ENCODE measurements at places on chromosomes 6 and 20.
A peak's percentile ranks its signal among the peaks of the same experiment; 100 is the strongest.

- DNase-seq = no peak
These were observed 1003.1 kb downstream of the KIF16B start for GRCh38 chr20:15570156-15570555.

DNA sequence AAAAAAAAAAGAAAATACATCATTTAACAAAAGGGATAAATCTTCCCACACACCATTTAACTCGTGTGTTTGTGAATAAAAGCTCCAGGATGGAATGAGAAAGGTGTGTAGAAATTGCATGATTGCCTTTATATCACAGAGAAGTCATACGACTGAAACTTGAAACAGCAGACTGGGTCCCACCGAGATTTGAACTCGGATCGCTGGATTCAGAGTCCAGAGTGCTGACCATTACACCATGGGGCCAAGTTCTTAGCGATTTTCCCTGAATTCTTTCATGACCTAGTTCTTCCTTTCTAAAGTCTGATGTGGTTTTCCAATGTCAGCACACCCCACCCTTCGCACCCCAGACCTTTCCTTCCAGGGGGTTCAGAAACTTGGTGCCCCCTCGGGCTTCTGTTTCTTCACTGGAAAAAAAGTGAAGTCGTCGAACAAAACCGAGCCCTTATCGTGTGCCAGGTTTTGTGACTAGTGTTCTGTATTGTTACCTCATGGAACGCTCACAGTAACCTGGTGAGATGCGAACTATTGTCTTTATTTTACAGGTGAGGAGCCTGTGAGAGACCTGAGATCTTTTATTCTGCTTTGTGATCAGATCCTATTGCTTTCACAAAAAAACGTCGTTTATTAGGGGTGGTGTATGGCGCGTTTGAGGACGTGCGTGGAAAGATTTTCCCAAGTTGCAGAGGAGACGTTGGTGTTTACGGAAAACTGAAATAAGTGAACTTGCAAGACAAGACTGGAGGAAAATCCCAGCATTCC is 120.8 kb downstream of the OR2B2 start:
- DNase-seq = peak; percentile 61

- no peak for DNase-seq
These were observed 37.8 kb downstream of the SYNJ2 start for GRCh38 chr6:158019416-158019815.

GRCh38 chr20:699811-700338 is 24.3 kb upstream of the SCRT2 start:
- DNase-seq = peak; percentile 67

- DNase-seq = peak; percentile 60
These were observed 186.8 kb downstream of the CDH26 start for GRCh38 chr20:60144974-60145527.

GRCh38 chr20:600736-601135 is 9.4 kb downstream of the TCF15 start:
- DNase-seq = no peak

DNA sequence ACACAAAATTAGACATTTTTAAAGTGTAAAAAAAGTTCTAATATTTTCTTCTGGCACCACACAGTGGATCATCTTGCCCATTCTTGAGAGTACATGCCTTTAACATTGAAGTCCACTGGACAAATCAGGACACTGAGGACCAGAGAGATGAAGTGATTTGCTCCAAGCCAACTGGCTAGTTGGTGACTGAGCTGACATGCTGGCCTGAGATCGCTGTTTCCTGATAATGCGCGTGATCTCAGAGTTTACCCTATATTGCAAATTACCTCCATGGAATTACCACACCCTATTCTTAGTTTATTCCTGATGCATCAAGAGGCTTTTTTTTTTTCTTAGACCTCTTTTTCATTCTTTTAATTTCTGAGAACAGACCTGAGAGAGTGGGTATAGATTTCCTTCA is 432.8 kb downstream of the CD83 start:
- DNase-seq = no peak

DNA sequence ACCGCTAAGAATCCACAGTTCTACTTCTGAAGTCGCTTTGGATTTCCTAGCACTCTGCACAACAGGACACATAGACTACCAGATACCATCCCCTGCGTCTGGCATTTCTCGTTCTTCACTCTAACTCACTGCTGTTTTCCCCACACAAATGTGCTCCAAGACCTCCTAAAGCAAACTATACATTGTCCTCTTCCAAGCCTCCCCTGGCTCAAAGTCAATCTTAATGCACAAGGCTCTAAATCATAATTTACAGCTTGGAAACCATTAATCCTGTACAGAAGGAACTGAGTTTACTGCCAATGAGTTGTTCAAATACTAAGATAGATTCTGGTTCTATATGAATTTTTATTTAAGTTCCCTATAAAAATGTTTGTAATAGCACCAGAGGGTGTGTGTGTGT is 128.5 kb downstream of the HIVEP2 start:
- DNase-seq = no peak

GRCh38 chr20:59439243-59439642 is 138.8 kb downstream of the EDN3 start:
- peak; percentile 33 for DNase-seq

DNA sequence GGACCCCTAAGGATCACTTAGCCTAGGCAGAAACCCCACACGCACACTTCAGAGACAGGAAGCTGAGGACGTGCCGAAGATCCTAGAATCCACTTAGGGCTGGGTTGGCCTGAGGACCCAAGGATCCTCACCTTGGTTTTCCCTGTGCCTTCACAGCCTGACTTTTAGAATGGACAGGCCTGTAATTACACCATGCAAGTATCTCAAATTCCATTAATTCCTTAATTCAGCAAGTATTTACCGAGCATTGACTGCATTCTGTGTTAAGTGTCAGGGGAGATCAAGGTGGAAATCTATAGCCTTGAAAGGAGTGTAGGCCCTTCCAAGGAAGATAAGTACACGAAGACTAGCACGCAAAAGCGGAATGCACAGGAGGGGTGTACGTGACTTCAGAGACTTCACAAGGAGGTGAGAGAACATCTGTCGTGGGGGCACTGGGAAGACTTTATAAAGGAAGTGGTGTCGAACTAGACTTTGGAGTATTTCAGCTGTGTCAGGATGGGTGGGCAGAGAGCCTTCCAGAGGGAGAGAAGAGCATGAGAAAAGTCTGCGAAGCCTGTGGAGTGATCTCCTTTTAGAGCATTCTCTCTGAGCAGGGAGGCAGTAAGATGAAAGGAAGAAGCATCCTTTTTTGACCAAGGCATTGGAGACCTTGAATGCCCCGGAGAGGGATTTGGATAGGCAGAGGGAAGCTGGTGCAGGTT is 4.0 kb downstream of the DSP start:
- DNase-seq = no peak

GRCh38 chr6:111603685-111604084 is 2.0 kb downstream of the TRAF3IP2 start:
- DNase-seq = no peak

DNA sequence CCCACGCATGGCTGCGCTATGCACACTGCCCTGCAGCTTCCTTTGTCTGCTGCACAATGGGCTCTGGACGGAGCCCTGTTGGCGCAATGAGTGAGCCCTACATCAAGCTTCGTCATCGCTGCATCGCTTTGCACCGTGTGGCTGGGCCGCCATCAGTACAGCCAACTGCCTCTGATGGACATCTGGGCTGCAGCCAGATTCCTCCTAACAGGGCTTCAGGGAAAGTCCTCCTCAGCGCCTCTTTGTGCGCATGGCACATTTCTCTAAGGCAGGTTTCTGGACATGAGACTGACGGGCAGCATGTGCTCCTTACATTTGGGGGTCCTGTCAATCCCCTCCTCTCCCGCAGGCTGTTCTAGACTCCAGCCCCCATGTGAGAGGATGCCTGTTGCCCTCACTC is 29.7 kb upstream of the ANGPT4 start:
- no peak for DNase-seq

DNA sequence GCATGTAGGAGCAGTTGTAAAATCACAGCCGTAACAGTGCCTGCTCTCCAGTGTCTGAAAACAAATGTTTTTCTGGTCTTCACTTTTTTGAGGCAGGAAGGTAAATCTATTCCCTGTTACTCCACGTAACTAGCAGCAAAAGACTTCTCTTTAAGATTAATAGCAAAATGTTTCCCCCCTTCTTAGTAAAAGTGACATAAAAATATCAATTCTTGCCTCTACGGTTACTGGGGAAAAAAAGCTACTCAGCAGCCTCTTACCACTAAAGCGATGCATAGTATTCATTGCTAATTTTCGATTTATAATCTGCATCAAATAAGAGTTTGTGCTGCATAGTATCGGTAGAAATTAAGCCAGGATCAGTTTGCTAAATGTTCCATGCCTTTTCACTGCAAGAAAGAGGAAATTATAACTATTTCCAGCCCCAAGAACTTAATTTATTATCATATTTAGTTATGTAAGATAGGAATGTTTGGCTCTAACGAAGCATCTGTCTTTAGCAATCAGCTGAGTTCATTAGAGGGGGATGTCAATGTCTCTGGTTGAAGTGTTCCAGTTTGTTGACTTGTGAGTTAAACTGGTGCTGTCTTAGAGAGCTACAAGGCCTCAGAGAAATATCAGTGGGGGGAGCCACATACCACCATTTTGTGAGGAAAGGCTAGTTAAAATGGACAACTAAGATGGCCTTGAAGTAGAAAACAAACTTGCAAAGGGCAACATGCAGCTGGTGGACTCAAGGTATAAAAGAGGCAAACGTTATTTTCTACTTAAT is 617 bp upstream of the TSPYL1 start:
- DNase-seq = no peak

GRCh38 chr6:5201271-5201670 is 59.5 kb downstream of the LYRM4 start:
- no peak for DNase-seq

DNA sequence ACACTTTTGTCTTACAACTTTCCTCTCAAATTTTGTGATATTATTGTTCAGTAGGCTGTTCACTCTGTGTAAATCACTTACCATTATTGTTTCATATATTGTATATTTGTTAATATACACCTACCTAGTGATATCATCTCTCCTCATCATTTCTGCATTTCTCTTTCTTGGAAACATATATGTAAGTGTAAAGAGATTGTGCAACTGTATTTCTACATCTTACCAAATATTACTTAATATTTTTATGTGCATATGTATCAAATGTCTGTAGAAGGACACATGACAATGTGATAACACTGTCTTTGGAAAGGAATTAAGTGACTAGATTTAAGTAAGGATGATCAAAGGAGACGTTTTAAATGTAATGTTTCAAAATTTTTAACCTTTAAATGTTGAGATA is 30.2 kb downstream of the ZNF322 start:
- no peak for DNase-seq

- DNase-seq = no peak
These were observed 9.9 kb upstream of the ZNF311 start for GRCh38 chr6:29014729-29015608.

DNA sequence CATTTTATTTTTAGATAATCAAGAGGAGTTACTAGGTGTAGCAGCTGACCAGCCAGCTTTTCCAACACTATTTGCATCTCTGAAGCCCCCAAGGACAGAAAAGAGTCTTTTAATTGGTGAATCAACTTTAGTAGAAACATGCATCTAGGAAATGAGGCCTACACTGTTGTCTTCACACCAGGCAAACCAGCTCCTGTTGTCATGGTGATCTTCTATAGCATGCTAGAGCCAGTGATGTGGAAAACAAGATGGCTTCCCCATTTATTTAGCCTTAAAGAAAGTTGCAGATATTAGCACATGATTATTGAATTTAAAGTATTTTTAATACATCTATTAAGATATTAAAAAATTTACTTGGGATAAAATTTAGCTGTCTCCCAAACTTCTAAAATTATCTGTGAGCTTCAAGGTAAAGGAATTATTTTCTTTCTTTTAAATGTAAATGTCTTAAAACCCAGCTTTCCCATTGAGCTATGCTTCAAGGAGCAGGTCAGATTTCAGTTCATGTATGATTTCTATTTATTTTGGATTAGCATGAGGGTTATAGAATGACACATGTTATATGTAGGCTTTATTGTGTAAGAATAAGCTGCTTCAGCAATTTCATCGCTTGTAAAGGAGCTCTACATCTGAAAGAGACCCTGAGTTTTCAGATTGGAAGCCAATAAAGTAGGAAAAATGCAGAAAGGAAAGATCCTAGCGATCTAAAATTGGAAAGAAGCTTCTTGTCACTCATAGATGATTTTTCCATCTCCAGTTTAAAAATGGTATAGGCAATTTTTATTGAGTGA is 564.9 kb upstream of the CITED2 start:
- peak; percentile 47 for DNase-seq

DNA sequence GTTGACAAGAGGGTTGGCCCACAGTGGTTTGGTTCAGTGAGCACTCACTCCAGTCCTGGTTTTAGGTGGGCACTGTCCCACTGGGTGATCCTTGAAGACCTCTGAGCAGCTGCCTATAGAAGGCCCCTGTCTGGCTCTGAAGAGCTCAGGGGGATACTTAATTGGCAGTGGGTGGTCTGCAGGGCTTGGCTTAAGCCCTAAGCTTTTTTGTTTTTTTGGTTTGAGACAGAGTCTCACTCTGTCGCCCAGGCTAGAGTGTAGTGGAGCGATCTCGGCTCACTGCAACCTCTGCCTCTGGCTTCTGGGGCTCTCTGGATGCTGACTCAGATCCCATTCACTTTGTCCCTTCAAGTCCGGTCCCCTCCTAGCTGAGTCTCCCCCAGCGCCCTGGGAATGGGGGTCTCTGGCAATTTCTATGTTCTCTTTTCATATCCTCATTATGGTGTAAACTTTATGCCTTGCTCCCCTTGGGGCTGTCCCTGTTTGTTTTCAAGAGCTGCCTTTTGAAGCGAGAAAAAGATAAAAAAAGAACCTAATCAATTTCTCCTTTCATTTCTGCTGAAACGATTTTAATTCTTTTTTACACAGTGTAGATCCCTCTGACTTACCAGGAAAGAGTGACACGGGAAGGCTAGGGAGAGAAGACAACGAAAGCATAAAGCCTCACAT is 12.2 kb upstream of the KCNG1 start:
- no peak for DNase-seq

- DNase-seq = no peak
These were observed 82.7 kb upstream of the DUSP22 start for GRCh38 chr6:209432-210103.

DNA sequence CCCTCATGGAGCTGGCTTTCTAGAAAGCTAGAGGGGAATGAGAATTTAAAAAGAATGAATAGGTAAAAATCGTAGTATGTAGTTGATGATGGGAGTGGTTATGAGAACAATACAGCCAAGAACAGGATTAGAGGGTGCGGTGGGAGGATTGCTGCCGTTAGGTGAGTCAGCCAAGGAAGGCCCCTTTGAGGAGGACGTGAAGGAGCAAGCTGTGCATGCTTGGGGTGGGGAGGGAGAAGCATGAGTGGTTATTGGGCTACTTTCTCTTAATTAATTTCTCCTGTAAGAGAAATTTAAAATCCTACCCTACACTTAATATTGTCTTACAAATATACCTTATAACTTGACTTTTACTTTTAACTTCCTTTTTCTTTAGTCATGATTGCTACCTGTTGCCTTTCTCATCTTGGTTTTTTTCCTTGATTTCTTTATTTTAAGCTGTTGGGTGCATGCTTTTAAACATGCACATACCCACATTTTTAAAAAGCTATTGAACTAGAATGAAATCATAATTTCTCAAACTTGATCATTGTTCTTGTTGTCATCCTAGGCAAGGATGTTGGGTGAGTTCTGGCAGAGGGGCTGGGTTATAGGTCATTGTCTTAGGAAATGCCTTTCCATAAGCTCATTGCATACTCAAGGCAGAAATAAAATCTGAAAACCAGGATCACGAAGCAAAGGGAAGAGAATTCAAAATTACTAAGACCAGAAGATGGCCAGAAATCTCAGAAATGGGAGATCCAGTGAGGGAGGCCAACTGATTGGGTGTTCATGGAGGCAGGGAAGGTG is 114.5 kb downstream of the TCP11 start:
- no peak for DNase-seq

Data from NCI-H526 (cell line).